NCI-H2029 (cell line): ENCODE measurements at places on chromosomes 6 and 20.

DNA sequence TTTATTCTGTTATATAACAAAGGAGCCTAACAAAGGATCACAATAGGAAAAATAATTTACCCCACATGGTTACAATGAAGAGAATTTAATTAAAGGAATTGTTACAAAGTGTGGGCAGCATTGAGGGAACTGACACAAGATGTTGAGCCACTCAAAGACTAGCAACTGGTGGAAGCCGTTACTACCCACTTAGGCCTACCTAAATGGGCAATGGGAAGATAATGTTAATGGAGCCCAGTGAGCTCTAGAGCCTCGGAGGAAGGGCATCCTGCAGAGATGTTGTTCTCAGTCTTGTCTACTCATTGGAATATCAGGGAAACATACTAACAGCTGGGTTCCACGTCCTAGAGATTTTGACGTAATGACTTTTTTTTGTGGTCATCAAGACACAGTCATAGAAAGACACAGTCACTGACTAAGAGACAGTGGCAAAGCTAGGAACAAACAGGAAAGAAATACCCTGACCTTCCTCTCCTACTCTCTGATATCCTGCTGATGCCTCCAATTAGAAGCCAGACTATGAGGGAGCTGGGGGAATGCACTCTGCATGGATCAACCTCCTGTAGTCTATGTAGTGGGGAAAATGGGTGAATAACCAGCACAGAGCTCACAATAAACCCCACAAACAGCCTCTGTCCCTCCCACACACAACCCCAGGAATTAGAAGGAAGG lies 523.8 kb upstream of the FLRT3 start:
- DNase-seq = no peak

- DNase-seq = no peak
Observed at GRCh38 chr6:56062836-56063235, 184.5 kb downstream of the COL21A1 start.

GRCh38 chr20:58710481-58711265 lies 18.1 kb downstream of the NPEPL1 start:
- no peak for DNase-seq

DNA sequence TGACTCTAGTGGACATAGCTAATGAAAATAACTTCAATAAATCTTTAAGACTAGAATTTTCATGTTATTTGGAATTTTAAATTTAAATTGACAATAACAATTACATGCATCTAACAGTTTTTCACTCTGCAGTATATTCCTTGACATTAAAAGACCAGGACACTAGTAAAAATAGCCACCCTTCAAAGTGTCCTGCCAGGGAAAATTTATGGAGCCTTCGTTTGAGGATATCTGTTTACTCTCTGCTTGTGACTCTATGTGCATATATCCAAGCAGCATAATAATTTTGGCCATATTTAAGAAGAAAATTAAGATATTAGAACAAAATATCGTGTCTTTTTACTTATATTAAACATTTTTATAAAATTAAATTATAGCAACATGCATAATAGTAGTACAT lies 58.8 kb upstream of the NKAIN2 start:
- no peak for DNase-seq

GRCh38 chr6:148831064-148831463 lies 84.2 kb downstream of the UST start:
- DNase-seq = no peak

- no peak for DNase-seq
Observed at GRCh38 chr20:36398515-36398914, 92.4 kb downstream of the DLGAP4 start.

GRCh38 chr20:15942130-15942529 lies 631.1 kb downstream of the KIF16B start:
- no peak for DNase-seq

GRCh38 chr6:83198486-83199172 lies 5.5 kb downstream of the RWDD2A start:
- DNase-seq = no peak

DNA sequence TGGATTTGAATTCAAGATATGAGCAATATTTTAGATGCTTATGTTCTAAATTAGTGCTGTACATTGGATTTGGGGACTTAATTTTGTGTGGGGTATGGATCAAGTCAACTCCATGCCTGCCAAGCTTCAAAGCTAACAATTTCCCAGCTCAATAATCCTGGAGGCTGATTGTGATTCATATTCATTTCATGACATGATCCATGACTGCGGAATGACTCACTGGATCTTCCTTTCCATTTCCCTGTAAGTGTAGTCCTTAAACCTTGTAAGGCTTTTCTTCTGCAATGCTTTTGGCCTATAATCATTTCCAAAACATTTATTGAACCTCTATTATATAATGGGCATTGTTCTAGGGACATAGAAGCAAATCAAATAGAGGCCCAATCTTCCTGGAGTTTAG lies 44.7 kb upstream of the CCN2 start:
- no peak for DNase-seq

DNA sequence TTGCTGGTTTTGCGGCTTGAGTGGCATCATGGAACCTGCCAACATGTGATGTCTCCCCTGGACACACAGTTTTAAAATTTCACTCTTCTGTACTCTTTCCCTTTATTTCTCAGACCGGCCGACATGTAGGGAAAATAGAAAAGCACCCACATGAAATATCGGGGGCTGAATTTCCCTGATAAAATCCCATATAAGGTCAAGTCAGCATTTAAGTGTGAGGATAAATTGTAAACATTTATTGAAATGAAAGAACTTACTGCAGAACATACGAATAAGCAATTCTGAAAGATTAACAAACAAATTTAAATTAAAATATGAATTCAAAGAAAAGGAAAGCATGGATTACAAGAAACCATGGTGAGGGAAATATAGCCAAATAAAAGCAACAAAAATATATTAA lies 345.5 kb downstream of the EPHA7 start:
- no peak for DNase-seq

- no peak for DNase-seq
Observed at GRCh38 chr20:5687884-5688283, 62.3 kb upstream of the SHLD1 start.

DNA sequence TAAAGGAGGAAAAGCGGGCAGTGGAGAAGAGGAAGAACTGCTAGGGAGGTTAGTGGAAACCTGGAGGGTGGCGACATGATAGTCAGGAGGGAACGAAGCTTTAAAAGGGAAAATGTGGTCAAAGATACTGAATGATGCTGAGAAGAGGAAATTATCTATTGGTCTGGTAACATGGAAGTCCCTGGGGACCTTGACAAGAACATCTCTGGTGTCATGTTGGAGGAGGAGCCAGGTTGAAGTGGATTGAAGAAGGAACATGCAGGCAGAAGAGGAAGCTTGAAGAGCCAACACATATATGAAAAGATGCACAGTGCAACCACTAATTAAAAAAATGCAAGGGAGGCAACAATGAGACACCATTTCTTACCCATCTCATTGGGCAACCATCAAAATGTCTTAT lies 251.9 kb upstream of the RNF24 start:
- no peak for DNase-seq

GRCh38 chr6:23013776-23014175 lies 444.4 kb downstream of the HDGFL1 start:
- no peak for DNase-seq

- no peak for DNase-seq
Observed at GRCh38 chr20:53613748-53614147, 20.1 kb upstream of the ZNF217 start.

GRCh38 chr20:48953653-48954052 lies 32.1 kb downstream of the ARFGEF2 start:
- DNase-seq = no peak

GRCh38 chr6:27757307-27757706 lies 154.9 kb downstream of the OR2B2 start:
- DNase-seq = no peak

DNA sequence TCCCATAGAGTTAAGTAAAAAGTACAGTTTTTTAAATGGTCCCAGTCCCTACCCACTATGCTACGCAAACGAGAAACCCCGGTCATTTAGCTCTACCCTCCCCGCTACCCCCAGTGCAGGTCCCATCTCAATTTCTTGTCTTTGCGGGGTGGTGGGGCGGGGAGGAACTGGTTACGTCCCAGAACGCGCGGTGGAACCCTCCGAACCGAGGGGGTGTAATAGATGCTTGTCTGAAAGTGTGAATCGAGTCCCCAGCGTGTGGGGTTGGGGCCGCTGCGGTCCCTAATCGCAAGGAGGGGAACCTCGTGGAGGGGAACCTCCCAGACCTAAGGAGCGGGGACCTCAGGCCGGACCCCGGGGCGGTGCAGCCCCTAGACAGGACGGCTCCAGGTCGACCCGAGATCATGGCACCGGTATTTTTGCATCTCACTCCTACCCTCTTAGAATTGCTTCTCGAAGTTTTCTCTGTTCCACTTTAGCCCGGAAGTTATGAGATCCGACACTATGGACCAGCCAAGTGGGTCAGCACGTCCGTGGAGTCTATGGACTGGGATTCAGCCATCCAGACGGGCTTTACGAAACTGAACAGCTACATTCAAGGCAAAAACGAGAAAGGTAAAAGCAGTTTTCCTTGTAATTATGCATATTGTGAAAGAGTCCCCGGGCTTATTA lies 779 bp downstream of the HEBP2 start:
- no peak for DNase-seq

DNA sequence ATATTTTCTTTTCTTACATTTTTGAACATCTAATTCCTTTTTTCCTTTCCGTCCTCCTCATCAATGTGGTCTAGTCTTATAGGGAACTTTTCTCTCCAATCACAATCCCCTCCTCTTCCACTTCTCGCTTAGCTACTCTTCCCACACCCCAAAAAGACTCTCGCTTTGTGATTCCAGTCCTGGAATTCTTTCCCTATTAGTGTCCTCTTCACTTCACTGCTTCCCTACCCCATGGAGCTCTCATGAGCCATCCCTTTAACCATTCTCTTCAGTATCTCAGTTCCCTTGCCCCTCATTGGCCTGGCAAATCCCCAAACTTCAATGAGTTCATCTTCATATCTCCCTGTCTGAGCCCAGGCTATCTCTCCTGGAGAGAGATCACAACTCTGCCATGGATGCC lies 55.3 kb upstream of the CEP85L start:
- no peak for DNase-seq

DNA sequence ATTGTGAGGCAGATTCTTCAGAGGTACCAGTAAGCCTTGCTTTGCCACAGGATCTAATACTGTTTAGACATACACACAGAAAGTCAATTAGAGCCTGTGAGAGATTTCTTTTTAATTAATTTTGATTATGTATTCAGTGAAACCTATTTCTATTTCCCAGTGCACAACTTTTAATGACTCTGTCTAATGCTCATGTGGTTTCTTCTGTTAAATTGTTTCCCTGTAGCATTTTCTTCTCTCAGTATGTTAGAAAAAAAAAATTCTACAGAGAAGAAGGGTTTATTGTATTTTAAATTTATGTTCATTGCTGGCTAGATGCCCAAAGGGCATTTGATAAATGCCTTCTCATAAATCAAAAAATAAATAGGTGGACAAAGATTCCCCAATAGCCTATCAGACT lies 293.7 kb downstream of the C6orf118 start:
- no peak for DNase-seq

DNA sequence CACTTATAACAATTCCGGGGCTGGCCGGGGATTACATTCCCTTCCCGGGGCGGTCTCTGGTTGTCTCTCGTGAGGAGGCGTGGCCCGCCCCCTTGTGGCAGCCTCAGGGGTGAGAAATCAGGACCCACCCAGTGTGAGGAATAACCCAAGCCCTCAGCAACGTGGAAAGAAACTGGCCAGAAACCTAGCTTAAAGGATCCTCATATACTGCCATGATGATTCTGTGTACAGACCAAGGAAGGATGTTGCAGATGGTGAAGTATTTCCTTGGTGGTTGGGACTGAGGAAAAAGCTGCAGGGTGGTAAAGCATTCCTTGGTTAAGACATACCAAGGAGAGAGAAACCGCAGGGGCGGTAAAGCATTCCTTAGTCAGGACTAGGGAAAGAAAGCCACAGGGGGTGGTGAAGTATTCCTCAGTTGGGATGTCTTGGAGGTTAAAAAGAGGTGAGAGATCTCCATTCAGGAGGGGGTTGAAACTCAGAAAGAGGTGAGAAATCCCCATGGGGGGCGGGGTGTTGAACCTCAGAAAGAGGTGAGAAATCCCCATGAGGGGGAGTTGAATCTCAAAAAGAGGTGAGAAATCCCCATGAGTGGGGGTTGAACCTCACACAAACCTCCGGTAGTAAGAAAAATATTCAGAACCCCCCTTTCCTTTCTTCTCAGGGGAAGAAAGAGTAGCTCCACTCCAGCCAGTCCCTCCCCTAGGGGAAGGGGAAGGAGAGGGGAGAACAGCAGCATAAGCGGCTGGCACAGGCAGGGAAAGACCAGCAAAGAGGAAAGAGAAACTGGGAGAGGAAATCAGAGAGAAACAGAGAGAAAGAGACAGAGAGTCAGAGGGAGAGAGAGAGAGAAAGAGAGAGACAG lies 238.1 kb downstream of the RNGTT start:
- no peak for DNase-seq

DNA sequence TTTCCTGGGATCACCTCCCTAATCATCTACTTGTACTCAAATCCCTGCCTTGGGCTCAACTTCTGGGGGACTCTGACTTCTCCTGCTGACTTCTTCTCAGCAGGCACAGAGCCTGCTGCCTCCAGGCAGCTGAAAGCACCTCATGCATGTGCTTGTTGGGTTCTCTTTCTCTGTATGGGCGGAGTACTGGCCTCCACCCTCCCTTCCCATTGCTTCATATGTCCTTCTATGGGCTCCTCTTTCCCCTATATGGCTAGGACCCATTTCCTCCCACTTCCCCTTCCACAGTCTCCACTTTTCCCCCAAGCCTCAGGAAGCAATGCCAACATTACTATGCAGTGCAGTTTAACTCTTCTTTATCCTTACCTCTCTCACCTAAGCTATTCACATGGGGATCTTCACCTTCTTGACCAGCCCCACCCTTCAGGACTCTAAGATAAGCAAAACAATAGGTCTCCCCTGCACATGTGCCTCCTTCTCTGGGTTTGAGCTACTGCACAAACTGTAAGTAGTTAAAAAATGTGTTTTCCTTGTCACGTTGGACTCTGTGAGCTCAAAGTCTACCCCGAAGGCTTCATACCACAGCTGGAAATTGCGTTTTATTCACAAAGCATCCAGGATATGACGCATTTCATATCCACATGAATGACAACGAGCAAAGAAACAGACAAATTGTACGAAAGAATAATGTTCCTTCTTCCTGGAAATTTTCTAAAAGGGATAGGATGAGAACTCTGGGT lies 93.7 kb downstream of the CDS2 start:
- DNase-seq = no peak

DNA sequence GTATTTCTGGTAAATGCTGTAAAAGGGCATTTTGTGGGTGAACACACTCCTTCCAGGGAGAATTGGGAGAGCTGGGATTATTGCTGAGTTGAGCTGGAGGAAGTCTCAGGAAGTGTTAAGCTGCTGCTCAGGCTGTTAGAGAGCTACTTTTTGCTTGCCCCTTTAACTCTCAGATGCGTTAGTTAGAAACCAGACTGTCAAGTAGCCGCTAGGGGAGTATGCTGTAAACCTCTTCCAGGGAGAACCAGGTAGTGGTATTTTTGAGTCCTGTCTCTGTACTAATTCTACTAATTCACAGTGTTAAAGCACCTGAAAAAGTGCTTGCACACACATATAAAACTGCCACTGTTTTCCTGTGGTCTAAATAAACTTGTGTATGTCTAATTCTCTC lies 6.6 kb upstream of the GFRAL start:
- no peak for DNase-seq

GRCh38 chr6:31659649-31660380 lies 763 bp downstream of the C6orf47 start:
- no peak for DNase-seq
